CD4-positive, alpha-beta T cell treated with Interleukin-15 for 4 hours (primary cell): ENCODE measurements at places on chromosomes 12 and 14.

GRCh38 chr14:89242652-89243279, 174.3 kb downstream of the FOXN3 start:
- no peak for DNase-seq

DNA sequence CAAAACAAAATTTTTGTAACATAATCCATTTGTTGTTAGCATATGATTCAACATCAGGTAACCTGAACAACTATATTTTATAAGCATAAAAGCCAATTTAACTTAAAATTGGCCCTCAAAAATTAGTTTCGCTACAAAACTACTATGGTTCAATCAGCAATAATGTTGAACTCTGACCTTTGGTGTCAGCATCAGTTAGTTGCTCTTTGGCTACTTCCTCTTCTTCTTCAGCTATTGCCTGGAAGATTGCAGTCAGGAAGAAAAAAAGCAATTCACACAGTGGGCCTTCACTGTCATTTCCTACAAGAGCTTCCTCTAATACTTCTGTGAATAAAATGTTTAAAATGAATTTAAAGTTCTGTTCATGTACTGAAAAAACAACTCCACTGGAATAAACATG, 78.2 kb upstream of the CFL2 start:
- DNase-seq = no peak

- DNase-seq = no peak
These were observed 78.1 kb upstream of the GALNT9 start for GRCh38 chr12:132407451-132407961.

DNA sequence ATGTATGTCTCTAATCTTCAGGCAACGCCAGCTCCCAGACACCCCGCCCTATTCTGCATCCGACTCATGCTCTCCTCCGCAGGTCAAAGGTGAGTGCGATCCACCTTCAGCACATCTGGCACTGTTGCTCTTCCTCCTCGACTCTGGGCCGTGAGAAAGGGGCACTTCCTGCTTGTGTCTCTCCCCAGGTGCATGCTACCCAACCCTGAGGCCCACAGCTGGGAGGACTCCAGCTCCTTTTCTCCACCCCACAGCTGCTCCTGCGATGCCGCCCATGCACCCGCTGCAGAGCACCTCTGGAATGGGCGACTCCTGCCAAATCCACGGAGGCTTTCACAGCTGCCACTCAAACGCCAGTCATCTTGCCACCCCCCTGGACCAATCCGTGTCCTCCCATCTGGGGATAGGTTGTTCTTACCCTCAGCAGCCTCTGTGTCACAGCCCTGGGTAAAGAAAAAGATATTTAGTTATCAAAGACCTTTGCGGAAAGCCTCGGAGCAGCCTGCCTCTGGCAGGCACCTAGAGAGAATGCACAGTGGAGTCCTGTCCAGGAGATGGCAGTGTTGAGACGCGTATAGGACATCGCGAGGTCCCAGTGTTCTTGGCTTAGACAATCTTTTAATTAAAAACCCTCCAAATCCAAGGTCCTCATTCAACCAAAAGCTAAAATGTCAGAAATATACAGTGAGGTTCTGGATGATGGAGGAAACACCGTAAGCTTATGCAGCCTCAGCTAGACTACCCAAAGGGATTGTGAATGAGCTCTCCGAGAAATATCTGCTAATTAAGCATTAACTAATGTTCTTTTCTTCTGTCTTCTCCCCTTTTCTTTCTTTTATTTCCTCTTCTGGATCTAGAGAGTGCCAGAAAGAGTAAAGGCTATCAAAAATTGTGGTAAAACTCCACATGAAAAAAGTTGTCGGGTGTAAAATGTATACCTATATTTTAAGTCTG, 54.3 kb downstream of the MYRFL start:
- peak; percentile 54 for DNase-seq

DNA sequence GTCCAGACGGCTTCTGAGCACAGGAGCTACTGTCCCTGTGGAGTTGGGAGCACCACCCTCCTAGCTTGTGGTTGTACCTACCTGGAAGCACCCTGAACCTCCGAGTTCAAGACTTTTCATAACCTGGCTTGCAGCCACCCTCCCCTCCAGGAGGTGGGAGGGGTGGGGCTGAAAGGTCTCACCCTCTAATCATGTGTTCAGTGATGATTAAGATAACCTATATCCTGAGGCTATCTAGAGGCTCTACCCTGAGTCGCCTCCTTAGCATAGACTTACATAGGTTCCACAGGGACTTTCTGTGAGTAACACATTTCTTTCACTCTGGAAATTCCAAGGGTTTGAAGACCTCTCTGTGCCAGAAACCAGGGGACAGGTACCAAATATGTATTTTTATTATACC, 146.5 kb downstream of the CFAP54 start:
- DNase-seq = no peak

DNA sequence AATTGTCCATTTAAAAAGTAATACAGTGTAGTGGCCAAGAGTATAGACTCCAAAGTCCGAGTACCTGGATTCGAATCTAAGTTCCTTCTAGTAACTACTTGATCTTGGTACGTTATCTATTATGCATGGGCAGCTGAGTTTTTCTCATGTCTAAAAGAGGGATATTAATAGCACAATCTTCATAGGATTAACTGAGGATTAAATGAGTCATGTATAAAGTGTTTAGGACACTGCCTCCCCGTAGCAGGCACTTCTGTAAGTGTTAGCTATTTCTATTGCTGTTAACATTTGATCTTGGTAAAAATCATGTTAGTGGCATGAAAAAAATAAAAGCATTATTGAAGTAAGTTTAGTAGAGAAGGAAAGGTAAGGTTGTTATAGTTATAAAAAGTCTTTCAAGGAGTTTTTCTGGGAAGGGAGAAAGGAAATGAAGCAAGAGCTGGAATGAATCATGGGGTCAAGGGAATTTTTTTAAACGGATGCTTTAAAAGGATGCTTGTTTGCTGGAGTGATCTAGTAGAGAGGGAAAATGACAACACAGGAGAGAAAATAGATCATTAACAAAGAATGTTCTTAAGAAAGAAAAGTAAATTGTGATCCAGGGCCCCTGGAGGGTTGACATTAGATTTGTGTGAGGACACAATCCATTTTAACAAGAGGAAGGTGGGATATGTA, 502.2 kb upstream of the USP15 start:
- no peak for DNase-seq

- no peak for DNase-seq
These were observed 57.5 kb downstream of the CHST11 start for GRCh38 chr12:104514092-104514810.

DNA sequence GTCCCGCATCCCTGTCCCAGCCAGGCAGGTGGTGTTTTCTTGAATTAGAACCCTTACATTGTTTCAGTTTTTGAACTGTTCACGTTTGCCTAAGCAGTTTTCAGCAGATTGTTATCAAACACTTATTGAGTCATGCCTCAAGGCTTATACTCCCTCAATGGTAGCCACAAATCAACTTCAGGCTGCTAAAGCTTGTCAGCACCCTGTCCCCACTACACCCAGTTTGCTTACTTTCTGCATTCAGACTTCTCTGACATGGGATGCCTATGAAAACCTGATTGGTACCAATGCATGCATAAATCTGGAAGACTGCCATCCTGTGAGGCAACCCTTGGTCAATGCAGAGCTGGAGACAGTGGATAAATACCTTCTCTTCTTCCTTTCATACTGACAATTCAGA, 225.4 kb downstream of the BTG1 start:
- DNase-seq = peak; percentile 4

DNA sequence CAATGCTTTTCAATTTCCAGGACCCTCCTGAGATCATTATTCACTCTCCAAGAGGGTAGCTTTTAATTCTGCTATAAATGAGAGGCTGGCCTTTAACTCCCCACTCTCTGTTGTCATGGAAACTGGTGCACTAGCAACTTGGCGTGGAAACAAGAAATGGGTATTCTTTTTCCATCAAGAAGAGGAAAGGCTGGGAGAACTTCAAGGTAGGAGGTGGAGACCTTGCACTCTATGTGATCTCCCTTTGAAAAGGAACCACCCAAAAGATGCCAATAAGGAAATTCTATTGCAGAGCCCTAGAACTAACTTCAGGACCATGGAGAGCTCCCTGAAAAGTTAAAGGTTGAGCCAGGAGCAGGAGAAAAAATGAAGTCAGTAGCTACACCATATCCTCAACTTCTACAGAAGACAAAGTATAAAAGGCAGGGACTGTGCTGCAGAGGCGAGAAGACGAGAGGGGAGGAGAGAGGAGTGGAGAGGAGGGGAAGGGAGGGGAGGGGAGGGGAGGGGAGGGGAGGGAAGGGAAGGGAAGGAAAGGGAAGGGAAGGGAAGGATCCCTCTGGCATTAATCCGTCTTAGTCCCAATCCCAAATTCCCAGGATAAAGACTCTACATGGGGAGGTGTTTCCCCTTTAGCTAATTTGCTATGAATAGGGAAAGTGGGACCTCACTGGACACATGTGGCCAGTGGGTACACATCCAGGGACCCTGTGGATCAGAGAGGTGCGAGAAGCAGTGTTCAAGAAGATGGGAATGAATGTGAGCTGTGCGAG, 46.7 kb upstream of the FICD start:
- DNase-seq = peak; percentile 5

DNA sequence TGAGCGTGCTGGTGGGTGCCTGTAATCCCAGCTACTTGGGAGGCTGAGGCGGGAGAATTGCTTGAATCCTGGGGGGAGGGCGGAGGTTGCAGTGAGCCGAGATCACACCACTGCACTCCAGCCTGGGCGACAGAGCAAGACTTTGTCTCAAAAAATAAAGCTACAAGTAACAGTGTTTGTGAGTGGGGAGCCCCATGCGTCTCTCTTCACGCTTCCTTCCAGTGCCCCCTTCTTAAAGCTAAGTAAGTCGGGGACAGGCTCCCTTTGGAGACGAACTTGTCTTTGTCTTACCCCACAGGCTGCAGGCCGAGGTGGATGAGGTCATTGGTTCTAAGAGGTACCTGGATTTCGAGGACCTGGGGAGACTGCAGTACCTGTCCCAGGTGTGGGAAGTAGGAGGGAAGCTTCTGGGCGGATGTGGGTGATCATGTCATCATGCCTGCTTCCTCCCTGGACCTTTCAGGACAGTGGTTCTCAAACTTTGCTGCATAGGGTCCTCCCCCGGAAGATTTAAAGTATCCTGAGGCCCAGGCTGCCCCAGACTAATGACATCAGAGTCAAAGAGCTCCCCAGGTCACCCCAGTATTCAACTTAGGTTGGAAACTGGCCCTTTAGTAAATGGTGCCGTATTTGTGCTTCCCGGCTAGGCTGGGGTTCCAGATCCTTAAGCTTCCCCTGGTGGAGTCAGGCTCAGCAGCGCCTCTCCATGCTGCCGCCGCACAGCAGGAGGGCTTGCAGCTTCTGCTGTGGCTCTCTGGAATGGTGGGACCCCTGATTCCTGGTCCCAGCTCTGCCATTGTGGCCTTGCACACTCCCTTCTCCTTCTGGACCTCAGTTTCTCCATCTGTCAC, 37.1 kb downstream of the CYP46A1 start:
- DNase-seq = no peak

- DNase-seq = no peak
These were observed at the start of gene ALDH2 for GRCh38 chr12:111766608-111767361. Gene ALDH2, plus strand, starts transcription at chr12:111766933. Its CDS starts 50 bp downstream, at chr12:111766983.
